ENCODE measurements at places on chromosomes 2 and 18.

- DNase-seq, result no peak
These were observed 18.7 kb downstream of the IL36B start for GRCh38 chr2:113034016-113034415.

DNA sequence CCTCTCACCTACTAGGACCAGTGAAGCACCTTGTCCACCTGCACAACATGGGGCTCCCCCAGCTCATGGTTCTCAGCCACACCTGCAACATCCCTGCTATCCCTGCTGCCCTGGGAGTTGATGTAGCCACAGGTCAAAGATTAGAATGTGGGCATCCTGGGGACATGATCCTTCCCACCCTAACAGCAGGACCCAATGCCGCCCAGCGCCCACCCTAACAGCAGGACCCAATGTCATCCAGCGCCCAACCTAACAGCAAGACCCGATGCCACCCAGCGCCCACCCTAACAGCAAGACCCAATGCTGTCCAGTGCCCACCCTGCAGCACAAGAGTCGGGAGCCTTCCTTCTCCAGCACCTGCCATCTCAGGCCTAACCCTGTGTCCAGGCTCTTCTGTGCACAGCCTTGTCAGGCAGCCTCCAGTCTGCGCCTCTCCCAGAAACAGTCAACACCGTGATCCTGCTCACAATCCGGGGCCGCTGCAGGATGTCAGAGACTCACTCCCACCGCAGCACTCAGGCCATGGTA is 237.3 kb upstream of the SALL3 start:
- DNase-seq, result no peak

DNA sequence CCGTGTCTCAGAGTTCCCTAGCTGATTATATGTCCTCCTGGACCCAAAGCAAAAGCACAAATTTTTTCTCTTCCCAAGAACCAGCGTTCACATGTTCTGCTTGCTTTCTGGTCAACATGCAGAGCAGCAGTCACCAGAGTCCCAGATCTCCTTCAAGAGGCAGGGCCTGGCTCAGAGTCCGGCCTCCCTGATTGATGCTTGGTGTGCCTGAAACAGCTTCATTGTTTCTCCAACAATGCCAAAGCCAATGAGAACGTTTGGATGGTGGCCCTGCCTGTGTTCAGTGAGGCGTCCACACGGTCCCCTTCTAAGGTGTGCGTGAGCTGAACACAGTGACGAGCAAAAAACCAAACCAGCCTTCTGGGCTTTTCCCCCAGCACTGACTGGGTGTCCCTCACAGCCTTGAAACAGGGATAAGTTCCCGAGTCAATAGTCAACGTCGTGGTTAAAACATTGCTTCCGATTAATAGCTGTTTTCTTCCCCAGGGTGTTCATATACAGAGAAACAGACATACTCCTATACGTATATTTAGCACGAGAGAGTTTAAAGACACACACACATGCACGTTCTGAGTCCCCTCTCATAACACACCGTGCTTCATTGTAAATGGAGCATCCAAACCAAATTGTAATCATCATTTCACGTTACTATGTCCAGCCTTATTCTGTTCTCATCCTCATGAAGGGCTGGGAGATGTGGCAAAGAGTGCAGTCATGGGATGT is 19.3 kb upstream of the POU3F3 start:
- no peak for DNase-seq

DNA sequence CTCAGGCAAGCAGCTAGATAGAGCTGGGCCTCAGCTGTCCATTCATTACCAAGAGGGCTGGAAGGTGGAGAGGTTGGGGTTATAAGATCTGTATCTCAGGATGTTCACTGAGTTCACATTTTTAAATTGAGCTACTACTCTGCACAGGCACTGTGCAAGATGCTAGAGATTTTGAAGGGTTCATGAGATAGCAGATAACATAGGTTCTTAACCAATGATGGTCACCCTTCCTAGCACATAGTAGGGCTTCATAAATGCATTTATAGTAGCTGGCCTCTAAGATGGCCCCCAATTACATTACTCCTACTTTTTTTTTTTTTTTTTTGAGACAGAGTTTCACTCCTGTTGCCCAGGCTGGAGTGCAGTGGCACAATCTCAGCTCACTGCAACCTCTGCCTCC is 79.7 kb downstream of the DDX1 start:
- no peak for DNase-seq

GRCh38 chr2:210860276-210860675 is 303.9 kb downstream of the CPS1 start:
- DNase-seq, result no peak

- no peak for DNase-seq
These were observed 61.1 kb upstream of the XDH start for GRCh38 chr2:31475692-31476091.
